ENCODE measurements at places on chromosomes 6 and 20.

DNA sequence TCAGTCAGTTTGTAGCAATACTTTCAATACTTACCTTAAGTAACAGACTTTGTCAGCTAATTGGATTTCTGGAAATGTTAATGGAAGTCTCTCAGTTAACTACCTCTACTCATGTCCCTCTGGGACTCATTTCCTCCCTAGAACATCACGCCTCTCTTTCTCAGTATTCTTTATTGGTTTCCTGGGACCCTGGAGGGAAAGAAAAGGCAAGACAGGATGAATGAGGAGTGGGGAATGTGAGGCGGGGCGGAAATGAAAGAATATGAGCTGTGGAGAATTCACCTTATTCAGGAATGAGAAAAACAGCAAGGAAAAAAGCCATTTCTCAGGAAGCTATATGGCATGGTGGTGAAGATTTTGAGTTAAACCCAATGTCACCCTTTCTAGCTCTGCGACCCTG is 62.7 kb downstream of the ANKS1A start:
- no peak for DNase-seq

DNA sequence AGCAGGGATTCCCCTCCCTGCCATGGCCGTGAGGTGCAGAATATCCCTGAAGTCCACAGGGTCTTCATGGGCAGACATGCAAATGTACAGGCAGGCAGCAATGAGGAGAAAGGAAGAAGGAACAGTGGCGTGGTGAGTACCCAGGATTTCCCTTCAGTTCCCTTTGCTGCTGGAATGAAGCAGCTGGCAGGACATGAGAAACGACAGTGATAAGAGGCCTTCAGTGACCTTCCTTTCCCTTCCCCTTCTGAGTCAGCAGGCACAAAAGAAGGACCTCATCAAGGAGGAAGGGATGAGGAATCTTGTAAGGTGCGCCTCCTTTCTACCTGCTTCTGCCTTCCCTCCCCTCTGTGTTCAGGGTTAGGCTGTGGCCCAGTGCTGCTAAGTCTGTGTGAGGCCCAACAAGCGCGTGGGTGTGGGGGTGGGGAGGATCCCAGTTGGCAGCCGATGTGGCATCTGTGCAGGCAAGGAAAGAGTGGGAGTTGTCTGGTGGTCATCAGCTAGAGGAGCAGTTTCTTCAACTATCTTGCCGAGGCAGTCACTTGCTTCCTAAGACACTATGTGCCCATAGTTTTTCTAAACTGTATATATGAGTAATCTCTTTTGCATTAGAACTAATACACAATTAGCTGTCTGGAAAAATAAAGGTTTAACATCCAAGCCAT is 29.5 kb upstream of the FBXO9 start:
- DNase-seq = no peak

DNA sequence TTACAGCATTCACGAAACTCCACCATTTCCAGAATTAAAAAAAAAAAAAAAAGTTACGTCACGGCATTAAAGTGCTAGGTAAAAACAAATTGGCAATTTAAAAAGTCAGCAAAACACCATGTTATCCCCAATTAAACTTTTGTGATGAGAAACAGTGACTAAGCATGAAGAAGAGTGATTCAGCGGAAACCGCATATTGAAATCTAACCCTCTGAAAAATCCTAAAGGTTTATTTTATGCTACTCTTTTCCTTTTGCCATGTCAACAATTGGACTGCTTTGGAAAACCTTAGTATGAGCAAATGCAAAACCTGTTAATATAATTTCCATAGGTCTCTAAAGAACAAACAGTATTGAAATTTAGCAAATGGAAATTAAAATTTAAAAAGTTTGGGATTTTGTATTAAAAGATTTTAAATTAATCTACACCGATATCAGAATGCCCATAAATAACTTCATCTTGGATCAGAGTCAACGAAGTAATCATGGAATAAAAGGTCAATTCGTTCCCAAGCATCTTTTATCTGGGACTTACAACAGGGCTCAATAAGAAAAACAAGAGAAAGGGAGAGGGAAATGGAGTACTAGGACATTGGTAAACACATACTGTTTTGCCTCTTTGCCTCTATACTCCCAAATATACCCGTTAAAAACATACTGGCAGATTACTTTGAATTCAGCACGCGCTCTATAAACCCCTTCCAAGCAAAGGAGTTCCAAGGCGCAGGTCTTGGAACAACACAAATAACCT is 1.1 kb downstream of the FBXO30 start:
- no peak for DNase-seq

- DNase-seq = no peak
Measured at GRCh38 chr6:160733050-160733646, 31.1 kb downstream of the PLG start.

DNA sequence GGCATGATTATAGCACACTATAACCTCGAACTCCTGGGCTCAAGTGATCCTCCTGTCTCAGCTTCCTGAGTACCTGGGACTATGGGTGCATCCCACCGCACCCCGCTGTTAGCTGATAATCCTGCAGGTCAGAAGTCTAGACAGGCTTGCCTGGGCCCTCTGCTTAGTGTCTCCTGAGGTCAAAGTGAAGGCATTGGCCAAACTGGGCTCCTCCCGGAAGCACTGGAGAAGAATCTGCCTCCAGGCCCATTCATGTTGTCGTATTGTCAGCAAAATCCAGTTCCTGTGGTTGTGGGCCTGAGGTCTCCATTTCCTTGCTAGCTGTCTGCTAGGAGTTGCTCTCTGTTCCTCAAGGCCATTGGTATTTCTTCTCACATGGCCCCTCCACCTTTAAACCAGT is 6.3 kb upstream of the MROH8 start:
- no peak for DNase-seq

DNA sequence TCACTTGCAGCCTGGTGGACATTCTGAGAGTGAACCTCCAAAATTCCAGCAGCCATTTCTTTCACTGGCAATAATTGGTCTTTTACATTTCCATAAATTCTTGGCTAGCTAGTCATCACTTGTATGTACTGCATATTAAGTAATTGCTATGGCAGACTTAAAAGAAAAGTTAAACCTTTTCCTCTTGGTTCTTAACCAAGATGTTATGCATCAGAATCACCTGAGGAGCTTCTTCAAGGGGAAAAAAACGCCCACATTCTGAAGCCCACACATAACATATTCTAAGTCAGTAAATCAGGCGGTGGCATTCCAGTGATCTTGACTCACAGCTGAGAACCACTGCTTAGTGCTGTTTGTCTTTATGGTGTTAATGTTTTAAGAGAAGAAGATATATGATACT is 37.0 kb downstream of the CDC40 start:
- DNase-seq = no peak

DNA sequence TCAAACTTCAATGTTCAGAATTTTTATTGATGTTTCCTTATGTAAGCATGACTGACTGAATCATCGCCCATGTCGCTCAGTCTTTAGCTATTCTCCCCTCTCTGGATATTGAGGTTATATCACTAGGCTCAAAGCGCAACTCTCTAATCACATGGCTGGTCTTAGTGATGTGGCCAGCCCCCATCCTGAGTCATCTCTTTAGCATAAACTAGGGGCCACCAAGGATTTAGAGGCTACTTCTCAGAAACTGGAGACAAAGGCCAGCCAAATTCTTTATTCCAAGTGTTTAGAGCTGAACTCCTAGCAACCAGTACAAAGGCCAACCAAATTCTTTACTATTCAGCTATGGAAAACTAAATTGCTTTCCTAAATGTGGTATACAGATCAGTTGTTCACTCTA is 61.4 kb downstream of the FAM135A start:
- no peak for DNase-seq
